ENCODE measurements at places on chromosomes 16 and 17. TPM values are rescaled to one million over a fixed set of nuclear protein-coding genes. Genes with fewer than 3 reads are reported as not detected.

PRR11 gene
- 0.28 TPM for polyA plus RNA-seq

SERPINF2 gene
- polyA plus RNA-seq = 3.9 TPM

ACSM2A gene
- polyA plus RNA-seq = 0.12 TPM

KRT40 gene
- polyA plus RNA-seq = not detected

CACNA1G gene
- not detected for polyA plus RNA-seq

CHCT1 gene
- not detected for polyA plus RNA-seq

CCL1 gene
- polyA plus RNA-seq = not detected

TBC1D3I gene
- polyA plus RNA-seq = 0.55 TPM

DHX58 gene
- polyA plus RNA-seq = 2.8 TPM

HOXB5 gene
- polyA plus RNA-seq = 0.30 TPM

CYLD gene
- 20.1 TPM for polyA plus RNA-seq

TSPOAP1 gene
- 2.1 TPM for polyA plus RNA-seq

C17orf113 gene
- polyA plus RNA-seq = 0.22 TPM

ITGA3 gene
- polyA plus RNA-seq = 4.9 TPM

BMERB1 gene
- 83.8 TPM for polyA plus RNA-seq

NUDT16L1 gene
- polyA plus RNA-seq = 9.7 TPM

ABCC12 gene
- 0.10 TPM for polyA plus RNA-seq

CEP20 gene
- polyA plus RNA-seq = 33.0 TPM

SSTR5 gene
- polyA plus RNA-seq = 0.04 TPM

TMEM132E gene
- 0.03 TPM for polyA plus RNA-seq

DPEP3 gene
- 0.45 TPM for polyA plus RNA-seq

C1QL1 gene
- polyA plus RNA-seq = 0.05 TPM

CLEC16A gene
- 28.1 TPM for polyA plus RNA-seq

LITAFD gene
- polyA plus RNA-seq = not detected

NLRC3 gene
- 0.25 TPM for polyA plus RNA-seq

NUP93 gene
- 20.0 TPM for polyA plus RNA-seq

SLFN13 gene
- polyA plus RNA-seq = 0.35 TPM

ATP2A1 gene
- 1,496 TPM for polyA plus RNA-seq

HOXB8 gene
- 0.05 TPM for polyA plus RNA-seq

TMEM95 gene
- not detected for polyA plus RNA-seq

ADAP2 gene
- polyA plus RNA-seq = 1.1 TPM

KRTAP9-8 gene
- not detected for polyA plus RNA-seq

OR1A1 gene
- not detected for polyA plus RNA-seq

RAB26 gene
- polyA plus RNA-seq = 0.17 TPM
